Sciatic nerve (tissue), 2 donors: ENCODE measurements at places on chromosomes 6 and 20. TPM values are rescaled to one million over a fixed set of nuclear protein-coding genes. Genes with fewer than 3 reads are reported as not detected.

CCN6 gene
- 0.18 TPM for total RNA-seq

DNA sequence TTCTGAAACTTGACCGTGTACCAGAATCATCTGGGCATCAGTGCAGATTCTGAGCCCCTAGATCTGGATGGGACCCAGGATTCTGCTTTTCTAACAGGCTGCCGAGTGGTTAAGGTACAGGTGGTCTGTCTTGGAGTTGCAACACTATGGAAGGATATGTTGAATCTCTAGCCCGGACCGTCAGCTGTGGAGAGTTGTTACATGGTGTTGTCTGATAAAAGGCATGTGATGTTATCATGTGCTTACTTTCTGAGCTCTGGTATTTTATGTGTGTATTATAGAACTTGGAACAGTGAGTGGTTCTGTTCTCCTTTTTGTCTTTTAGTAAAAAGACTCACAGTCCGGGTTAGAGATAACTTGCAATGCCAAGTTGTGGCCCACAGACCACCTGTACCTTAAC is 123.0 kb downstream of the JARID2 start:
- no peak for DNase-seq

GSTA2 gene
- total RNA-seq: not detected

SEC23B gene
- total RNA-seq: 35.4 TPM

DNA sequence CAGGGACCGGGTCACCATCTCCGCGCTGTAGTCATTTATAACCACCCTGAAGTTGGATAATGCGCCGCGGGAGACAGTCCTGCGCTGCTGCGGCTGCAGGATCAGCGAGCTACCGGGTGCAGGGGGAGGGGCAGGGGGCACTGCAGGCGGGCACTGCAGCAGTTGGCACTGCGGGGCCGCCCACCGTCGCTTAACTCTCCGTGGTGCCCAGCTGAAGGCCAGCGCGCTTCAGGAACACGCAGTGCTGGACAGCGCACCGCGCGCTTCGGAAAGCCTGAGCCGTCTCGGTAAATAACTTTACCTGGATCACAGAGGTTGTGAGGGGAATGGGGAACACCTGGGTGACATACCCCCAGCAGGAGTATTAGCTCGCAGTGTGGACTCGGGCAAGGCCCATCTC is 12.4 kb upstream of the LRFN2 start:
- DNase-seq: no peak

DNA sequence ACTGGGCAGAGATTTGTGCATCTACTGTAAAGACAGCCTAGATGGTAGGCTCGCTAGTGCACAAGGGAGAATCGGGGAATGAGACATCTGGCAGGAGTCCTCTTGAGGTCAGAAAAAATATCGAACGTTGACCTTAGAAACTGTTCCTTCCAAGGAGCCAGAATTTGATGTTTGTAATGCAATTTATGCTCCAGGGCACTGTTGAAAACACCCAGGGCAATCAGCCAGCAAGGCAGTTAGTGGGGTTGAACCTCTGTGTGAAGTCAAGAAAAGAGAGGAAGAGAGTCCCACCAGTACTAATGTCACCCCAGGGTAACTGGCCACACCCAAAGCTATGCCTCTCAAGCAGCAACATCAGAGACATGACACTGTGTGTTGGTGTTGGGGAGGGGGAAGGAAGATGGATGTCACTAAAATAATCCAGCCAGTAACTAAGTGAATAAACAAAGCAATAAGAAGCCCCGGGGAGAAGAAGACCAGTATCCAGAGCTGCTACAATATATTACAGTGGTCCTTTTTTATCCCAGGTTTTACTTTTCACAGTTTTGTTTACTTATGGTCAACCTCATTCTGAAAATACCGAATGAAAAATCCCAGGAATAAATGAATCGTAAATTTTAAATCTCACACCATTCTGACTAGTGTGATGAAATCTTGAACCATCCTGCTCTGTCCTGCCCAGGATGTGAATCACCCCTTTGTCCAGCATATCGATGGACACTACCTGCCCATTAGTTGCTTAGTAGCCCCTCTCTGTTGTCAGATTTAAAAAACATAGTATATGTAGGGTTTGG is 32.9 kb upstream of the PDE10A start:
- no peak for DNase-seq

- no peak for DNase-seq
Measured at GRCh38 chr6:162653808-162654207, 73.8 kb downstream of the PRKN start.

- DNase-seq: no peak
Measured at GRCh38 chr6:7544597-7544996, 3.1 kb downstream of the DSP start.

GRCh38 chr20:43667341-43668132 is 623 bp downstream of the MYBL2 start:
- no peak for DNase-seq

SLC26A8 gene
- total RNA-seq: 1.5 TPM

DLK2 gene
- total RNA-seq: 0.45 TPM

- DNase-seq: no peak
Measured at GRCh38 chr6:28137505-28137981, 4.1 kb upstream of the ZKSCAN8 start.

- DNase-seq: no peak
Measured at GRCh38 chr6:27138406-27138805, 109.1 kb upstream of the PRSS16 start.

DNA sequence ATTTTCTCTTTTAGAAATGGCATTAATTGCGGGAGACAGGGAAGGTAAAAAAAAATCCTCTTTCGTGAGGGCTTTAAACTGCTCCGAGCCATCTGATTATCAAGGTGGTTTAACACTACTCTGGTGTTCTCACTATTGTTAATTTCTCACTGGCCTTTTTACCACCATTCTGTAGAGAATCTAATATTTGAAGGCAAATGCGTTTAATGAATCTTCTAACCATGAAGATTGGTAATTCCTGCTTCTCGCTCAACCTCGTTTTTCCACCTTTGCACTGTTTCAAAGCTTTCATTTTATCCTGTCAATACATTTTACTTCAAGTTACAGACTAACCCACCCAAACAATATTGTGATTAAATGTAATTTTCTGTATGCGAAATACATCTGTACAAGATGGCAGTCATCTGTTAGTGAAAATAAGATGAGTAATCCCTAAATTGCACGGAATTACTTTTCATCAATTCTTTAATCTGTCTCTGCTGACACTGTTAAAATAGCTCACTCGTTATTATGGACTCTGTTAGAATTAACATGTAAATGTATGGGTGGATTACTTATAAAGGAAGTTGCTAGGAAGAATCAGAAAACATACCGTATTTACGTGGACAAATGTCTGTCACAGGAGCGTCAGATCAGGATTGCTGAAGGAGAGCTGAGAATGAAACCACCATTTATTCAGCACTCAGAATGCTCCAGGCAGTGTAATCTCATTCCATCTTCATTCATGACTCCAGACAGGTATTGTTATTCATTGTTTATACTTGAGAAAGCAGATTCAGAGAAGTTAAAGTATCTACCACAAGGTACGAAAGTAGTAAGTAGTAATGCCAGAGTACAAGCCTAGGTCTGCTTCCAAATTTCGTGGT is 1.1 kb upstream of the LCA5 start:
- DNase-seq: no peak

GRCh38 chr6:159445351-159445750 is 247.7 kb downstream of the SOD2 start:
- DNase-seq: no peak

GRCh38 chr6:11730641-11731040 is 48.0 kb downstream of the ADTRP start:
- DNase-seq: no peak

DNA sequence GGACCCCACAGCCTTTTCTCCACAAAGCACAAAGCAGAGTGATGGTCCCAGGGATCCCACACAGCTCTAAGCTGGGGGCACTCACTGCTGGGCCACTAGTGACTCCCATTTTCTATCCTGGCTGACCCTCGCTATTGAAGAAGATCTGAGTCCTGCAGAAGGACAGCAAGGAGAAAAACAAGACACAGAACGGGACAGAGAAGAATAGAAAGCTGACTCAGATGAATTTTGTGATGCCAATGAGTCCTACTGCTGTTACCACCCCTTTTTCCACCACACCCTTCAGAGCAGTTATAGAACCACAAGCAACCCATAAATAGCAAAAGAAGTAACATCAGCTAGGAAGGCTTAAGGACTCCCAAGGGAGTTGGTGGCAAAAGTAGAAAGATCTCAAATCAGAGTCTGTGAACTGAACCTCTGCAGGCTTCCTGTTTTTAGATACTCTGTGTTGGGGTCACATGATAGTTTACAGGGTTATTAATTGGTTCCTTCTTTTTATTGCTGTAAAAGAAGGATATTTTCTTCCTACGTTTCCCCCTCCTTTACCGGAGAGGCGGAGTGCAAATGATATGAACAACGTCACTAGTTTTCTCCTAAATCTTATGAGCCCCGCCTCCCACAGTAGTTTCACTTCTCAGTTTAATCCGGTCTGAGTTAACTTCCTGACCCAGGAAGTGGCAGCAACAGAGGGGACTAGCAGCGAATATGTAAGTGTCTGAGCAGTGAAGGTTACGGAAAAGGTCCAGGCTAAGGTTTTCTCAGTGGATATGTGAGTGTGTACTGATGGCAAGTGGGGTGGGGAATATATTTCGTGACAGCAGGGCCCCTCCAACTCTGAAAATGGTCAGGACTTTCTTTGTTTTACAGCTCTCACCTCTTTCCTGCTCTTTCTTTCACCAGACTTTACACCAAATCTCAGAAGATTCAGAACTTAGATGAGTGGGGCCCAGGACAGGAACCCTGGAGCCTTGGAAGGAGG is at the start of gene TRIM38:
Gene TRIM38 (plus strand): TSS at position 654 of the 979 bp plus-strand sequence. CDS start 3,721 bp downstream, outside the sequence.
- DNase-seq: peak; percentile 82

DNA sequence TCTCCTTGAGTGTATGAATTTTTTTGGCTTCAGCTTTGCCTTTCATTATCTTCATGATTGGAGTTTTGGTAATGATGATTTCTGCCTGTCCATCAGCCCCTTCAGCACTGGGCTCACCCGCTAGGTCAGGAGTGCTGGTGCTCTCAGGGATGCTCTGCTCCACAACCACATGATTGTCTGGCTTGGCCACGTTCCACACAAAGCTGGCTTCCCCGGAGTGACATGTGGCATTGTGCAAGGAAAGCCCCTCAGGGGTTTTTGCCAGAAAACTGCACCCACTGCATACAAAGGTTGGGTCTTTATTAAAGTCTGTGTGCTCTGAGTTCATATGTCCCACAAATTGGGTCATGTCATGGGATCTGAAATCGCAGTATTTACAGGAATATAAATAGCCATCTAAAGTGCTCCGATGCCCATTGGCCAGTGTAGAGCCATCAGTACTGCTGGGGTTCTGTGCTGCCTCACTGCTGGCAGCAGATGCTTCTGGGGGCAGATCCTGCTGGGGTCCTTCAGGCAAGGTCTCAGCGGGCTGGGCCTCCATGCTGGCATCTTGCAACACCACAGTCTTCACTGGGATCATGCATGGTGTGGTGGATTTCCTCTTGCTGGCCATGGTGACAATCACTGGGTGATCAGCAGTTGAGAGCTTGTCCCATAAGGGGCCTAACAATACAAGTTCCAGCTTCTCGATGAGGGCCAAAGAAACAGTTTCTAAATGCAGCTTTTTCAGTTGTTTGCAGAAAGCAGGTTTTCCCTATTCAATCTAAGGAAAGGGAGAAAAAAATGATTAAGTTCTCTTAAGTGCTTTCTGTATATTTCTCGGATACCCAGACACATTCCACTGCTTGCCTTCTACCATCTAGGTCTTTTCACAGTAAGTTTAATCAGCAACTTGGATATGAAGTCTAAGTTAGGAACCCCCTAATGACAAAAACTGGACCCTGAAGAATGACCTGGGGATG is 67.2 kb downstream of the PLCG1 start:
- no peak for DNase-seq

CST5 gene
- not detected for total RNA-seq

GRCh38 chr6:73030791-73031782 is 194.2 kb downstream of the KHDC1L start:
- no peak for DNase-seq

DNA sequence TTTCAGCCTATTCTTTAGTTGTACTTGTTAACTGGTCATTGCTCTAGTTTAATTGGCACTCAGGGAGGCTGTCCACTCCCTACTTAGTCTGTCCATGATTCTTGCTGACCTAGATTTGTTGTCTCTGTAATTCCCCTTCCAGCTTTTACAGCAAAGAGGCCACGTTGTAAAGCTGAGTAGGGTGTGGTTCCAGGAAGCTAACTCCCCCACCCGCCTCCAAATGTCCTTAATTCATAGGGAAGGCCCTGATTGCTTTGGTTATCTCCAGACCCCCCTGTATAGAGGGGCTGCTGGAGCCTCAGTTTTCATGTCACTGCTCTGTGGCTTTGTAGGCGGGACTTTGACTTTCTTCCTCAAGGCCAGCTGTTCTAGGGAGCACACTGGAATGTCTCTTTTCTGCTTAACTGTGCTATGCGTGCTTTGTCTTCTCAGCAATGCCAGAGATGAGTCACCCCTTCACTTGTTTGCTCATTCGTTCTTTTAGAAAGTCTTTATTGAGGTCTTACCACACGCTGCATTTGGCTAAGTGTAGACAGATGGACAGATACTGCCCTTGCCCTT is 175.1 kb upstream of the JAG1 start:
- DNase-seq: no peak

NRSN1 gene
- total RNA-seq: not detected

LY6G6F gene
- not detected for total RNA-seq

- DNase-seq: no peak
Measured at GRCh38 chr6:33704215-33705066, 7.1 kb downstream of the UQCC2 start.

DNA sequence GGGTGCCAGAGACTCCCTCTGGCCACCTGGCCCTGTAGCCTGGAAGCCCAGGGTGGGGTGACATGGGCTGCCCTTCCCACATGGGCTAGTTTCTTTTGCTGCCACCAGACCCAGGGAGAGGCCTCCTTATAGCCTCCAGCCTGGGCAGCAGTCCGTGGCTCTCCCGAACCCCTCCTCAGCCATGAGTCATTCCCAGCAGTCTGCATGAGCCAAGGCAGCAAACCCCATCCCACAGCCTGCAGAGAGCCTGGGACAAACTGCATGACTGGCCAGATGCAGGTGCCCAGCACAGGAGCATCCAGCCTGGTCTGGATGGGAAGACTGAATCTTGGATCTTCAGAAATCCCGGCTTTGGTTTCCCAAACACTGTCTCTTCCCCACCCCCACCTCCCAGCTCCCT is 75.7 kb downstream of the MRPL14 start:
- no peak for DNase-seq

GRCh38 chr20:38001173-38001875 is 31.9 kb downstream of the TTI1 start:
- DNase-seq: no peak

DNA sequence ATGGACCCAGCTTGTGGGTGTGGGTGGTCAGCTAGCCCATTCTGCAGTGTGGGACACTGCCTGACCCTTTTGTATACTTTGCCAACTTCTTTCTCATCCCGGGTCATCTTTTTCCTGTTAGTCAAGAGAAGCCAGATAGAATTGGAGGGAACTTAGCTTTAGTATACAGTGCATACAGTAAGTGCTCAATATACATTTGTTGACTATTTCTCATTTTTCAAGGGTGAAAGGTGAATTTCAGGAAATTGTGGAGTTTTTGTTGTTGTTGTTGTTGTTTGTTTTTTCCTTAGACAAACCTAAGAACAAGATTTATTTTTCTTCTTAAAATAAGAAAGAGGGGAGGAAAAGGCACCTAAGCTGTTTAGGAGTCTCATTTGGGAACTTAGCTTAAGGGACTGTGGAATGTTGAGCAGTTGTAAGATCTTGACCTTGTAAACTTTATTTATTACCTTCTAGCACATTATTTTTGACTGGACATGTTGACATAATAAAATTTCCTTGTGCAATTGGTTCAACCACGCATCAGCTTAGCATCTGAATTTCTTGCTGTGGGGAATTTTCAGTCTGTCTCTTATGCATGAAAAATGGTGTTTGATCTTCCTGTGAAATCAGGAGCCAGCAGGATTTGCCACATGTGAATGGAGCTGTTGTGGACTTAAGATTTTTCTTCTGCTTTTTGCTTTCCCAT is 113.6 kb downstream of the ARID1B start:
- DNase-seq: no peak

CENPW gene
- 2.8 TPM for total RNA-seq

CNPY3 gene
- 44.9 TPM for total RNA-seq
